ENCODE measurements at places on chromosomes 13 and 19.

GRCh38 chr19:11269408-11269807 is 7.1 kb upstream of the DOCK6 start:
- DNase-seq = no peak

DNA sequence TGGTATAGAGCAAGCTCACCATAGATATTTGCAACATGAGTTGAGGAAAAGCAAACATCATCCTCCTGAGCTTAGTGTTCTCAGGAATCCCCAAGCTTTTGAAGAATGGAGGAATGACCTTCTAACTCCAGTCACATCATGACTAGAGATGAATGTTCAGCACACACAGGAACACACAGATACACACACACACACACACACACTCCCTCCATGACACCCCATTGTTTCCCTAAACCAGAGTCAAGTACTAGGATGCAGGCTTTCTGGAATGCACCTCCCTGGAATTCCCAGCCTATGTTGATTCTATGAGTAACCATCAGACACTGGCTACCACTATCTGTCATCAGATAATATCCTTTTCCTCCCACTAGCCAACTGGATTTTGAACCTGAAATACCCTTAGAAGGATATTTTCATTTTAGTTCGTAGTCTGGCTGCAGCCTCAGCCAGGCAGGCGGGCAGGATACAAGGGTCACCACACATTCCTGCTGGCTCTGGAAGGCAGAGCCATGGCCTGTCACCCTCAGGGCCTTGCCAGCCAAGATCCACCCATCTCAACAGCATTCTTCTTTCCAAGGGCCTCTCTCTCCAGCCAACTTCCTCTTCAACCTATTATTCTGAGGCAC is 162.4 kb downstream of the FOXO1 start:
- DNase-seq = peak; percentile 20

- DNase-seq = no peak
Observed at GRCh38 chr19:38213911-38214625, 10.0 kb downstream of the DPF1 start.

DNA sequence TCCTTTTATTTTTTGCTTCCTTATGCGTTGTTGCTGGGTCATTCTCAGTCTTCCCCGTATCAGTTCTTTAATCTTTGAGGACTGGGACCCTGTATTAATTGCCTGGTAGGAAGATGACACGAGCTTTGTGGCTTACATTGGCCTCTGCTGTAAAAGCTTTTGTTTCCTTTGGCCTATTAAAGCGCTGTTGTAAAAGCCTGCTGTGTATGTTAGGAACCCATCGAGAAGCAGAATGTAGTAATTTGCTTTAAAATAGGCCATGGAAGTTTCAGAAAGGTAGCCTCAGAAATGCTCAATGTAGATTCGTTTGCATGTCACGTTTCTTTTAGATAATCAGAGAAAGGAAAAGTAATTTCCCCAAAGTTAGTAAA is 257.5 kb upstream of the STARD13 start:
- no peak for DNase-seq

GRCh38 chr19:15394426-15394825 is 14.8 kb upstream of the AKAP8 start:
- DNase-seq = no peak

DNA sequence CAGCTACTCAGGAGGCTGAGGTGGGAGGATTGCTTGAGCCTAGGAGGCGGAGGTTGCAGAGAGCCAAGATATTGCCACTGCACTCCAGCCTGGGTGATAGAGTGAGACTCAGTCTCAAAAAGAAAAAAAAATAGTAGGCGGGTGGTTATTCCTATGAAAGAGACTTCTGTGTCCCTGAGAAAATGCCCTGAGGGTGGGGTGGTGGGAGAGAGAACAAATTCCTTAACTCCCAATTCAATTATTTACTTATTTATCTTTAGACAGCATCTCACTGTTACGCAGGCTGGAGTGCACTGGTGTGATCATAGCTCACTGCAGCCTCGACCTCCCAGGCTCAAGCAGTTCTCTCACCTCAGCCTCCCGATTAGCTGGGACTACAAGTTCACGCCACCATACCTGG is 10.3 kb upstream of the EEF2 start:
- no peak for DNase-seq

GRCh38 chr13:39306639-39307589 is 268.7 kb downstream of the NHLRC3 start:
- DNase-seq = no peak

- no peak for DNase-seq
Observed at GRCh38 chr13:114066956-114067355, 65.5 kb downstream of the RASA3 start.

DNA sequence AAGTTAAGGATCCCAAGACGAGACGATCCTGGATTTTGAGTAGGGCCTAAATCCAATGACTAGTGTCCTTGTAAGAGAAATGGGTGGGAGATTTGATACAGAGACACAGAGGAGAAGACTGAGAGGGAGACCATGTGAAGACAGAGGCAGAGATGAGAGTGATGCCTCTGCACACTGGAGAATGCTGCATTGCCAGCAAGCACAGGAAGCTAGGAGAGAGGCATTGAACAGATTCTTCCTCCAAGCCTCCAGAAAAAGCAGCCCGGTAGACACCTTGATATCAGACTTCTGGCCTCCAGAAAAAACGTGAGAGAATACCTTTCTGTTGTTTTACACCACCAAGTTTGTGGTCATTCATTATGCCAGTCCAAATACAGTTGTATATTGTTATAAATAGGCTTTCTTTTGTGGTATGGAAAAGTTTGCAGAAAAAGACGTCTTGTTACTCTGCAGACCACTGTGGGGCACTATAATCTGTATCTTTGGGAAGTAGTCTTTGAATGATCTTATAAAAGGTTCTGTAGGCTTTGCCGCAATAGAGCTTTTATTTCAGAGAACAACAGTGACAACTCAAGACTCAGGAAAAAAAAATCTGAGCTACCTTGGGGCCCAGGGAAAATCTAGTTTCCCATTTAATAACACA is 17.9 kb upstream of the RFC3 start:
- no peak for DNase-seq

- DNase-seq = no peak
Observed at GRCh38 chr13:83622422-83622784, 259.9 kb downstream of the SLITRK1 start.

GRCh38 chr13:58397596-58398387 is 766.2 kb downstream of the PCDH17 start:
- DNase-seq = no peak

- DNase-seq = no peak
Observed at GRCh38 chr19:8036434-8037099, 16.0 kb upstream of the CCL25 start.

GRCh38 chr19:55619286-55619685 is 5.1 kb downstream of the ZNF784 start:
- no peak for DNase-seq

DNA sequence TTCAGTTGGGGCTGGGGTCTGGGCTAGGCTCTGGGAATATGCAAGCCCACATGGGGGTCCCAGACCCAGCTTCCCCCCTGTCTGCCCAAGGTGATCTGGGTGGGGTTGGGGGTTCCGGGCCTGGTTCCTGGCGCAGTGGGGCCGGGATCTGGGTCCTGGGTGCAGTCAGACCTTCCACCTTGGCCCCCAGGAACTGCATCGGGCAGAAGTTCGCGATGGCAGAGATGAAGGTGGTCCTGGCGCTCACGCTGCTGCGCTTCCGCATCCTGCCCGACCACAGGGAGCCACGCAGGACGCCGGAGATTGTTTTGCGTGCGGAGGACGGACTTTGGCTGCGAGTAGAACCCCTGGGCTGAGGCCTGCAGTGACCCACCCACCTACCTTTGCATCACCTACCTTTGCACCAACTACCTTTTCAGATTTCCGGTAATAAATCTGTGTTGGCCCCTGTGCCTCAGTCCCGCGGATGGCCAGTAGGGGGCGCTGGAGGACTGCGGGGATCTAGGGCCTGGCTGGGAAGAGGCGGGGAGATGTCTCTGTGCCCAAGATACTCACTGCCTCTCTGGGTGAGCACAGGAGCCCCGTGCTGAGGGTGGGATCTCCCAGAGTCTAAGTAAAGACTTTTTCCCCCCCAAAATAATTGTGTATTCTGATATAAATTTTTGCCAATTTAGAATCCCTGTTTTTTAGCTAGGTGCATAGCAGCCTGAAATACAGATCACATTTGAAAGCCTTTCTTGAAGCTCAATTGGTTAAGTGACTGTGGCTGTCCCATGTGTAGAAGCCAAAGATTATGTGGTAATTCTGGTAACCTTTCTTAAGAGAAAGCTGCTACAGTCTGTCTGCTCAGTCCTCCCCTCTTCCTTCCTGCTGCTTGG is 11.5 kb upstream of the CYP4F3 start:
- no peak for DNase-seq

GRCh38 chr13:105159841-105160240 is 1375.6 kb downstream of the EFNB2 start:
- no peak for DNase-seq
